ENCODE measurements at places on chromosomes 16 and 17.
A peak's percentile ranks its signal among the peaks of the same experiment; 100 is the strongest.

GRCh38 chr16:55663765-55664677, 8.2 kb downstream of the SLC6A2 start:
- DNase-seq, result no peak

- peak; percentile 73 for DNase-seq
Observed at GRCh38 chr17:57946798-57947358, 8.3 kb downstream of the CUEDC1 start.

GRCh38 chr16:66128371-66128770, 238.1 kb upstream of the CDH5 start:
- DNase-seq, result no peak

DNA sequence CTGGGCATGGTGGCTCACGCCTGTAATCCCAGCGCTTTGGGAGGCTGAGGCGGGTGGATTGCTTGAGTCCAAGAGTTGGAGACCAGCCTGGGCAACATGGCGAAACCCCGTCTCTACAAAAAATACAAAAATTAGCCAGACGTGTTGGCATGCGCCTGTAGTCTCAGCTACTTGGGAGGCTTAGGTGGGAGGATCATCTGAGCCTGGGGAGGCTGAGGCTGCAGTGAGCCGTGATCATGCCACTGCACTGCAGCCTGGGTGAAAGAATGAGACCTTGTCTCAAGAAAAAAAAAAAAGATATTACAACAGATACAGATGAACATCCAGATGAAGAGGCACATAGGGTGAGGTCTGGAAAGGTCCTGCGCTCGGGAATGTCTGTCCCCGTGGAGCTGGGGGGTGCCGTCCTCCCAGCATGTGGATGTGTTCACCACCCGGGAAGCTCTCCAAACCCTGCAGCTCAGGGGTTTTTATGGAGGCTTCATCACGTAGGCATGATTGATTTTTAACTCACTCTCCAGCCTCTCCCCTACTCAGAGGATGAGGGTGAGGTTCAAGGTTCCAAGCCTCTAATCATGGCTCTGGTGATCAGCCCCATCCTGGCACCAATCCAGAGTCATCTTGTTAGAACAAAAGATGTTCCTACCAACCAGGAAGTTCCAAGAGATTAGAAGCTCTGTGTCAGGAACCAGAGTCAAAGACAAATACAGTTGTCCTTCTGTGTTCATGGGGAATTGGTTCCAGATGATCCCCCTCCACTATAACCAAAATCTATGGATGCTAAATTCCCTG, 85.0 kb upstream of the DNAJA2 start:
- DNase-seq, result no peak

- no peak for DNase-seq
Observed at GRCh38 chr17:29401258-29401657, 11.1 kb downstream of the TAOK1 start.

DNA sequence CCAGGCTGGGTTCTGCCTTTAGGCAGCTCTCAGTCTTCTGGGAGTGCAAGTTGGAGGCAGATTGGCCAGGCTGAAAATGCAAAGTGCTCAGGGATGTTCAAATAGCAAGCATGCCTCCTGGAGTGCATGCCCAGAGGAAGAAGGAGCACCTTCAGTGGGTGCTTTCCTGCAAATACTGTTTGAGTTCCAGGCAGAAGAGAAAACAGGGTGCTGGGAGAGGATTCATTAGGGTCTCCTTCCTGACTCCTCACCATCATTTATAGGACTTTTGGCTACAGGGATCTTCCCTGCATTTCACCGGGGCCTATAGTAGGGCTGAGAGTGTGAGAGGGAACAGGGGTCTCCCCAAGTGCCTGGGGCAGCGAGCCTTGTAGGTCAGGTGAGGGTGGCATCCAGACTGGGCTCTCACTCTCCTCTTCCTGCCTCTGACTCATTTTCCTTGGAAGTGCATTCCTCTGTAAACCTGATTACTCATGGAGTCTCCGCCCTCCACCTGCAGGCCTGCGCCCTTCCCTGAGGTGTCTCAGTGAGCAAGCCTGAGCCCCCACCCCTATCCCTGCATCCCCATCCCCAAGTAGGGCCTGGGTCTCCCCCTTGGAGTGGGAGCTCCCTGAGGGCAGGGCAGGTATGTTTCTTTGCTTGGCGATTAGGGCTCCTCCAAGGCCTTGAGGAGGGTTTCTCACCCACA, 17.1 kb upstream of the TNS4 start:
- no peak for DNase-seq

GRCh38 chr16:8946544-8946943, 17.2 kb downstream of the USP7 start:
- DNase-seq, result no peak
